ENCODE measurements at places on chromosomes 1 and 21.
A peak's percentile ranks its signal among the peaks of the same experiment; 100 is the strongest.

- DNase-seq, result peak; percentile 56
Observed at GRCh38 chr1:185694081-185694480, 40.1 kb upstream of the HMCN1 start.

GRCh38 chr1:234713440-234713839, 103.5 kb upstream of the IRF2BP2 start:
- DNase-seq, result no peak

DNA sequence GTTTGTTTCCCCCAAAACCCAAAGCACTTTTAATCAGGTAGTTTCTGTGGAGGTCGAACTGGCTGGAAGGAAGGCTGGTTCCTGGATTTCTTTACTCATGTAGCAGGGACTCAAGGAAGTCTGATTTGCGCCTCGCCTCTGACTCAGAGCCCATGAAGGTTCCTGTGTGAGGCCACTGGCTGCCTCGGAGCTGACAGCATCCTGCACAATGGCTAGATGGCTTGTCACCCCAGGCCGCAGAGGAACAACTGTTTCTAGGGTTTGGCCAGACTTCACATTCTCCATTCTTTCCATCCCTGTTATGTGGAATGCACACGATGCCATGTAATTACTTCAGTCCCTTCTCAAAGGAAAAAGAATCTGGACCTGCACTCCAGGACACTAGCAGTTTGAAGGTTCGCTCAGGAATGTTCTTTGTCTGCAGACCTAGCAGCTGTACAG, 39.1 kb upstream of the PRSS38 start:
- no peak for DNase-seq

DNA sequence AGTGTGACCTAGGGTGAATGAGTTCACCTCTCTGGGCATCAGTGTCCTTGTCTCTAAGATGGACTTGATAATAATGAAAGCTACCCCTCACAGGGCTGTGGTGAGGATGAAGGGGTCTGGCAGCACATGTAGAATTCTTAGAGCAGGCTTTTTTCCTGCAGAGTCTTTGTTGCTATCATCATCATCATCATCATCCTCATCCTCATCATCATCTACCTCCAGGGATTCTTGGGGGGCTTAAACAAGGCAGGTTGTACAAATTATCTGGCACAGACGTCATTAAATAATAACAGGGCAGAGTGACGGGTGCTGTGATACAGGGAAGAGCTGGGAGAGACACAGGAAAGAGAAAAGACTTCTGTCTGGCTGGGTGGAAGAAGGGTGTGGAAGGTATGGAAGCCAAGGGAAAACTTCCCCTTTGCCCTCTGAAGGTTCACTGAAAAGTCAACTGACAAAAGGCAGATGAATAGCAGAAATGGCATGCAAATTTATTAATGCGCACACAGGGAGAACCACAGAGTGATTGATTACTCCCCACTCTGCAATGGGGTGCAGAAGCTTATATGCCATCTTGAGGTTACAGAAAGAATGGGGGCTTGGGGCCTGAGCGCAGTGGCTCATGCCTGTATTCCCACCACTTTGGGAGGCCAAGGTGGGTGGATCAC, 17.0 kb upstream of the SLC2A1 start:
- no peak for DNase-seq

GRCh38 chr1:844472-845026, 79.2 kb upstream of the SAMD11 start:
- DNase-seq, result no peak

DNA sequence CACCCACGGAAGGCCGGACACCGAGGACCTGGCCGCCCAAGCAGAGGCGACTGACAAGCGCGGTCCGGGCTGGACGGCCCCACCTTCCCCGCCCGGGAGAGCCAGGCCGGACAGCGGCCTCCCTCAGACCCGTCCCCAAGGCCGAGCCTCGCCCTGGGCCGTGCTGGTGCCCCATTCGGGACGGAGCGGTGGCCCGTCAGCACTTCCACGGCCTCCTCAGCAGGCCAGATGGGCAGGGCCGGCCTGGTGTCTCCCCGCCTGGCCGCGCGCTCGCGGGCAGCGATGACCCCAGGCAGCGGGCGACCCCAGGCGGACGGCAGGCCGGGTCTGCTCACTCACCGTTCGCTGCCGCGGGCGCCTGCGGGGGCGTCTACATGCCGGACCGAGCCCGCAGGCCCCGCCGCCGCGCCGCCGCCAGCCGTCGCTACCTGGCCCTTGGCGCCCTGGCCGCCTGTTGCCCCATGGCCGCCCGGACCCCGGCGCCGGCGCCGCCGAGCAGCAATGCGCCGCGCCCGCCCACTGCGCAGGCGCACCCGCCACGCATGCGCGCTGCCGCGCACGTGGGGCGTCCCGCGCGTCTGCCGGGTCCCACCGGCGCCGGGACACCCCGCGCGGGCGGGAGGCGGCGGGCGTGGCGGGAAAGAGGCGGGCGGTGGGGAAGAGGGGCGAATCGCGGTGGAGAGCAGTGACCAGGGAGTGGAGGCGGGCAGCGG, at the start of gene NADK:
Gene NADK, minus strand, starts transcription at position 521 of the 713 bp plus-strand sequence. CDS start 13,064 bp downstream, outside the sequence.
- peak; percentile 76 for DNase-seq

DNA sequence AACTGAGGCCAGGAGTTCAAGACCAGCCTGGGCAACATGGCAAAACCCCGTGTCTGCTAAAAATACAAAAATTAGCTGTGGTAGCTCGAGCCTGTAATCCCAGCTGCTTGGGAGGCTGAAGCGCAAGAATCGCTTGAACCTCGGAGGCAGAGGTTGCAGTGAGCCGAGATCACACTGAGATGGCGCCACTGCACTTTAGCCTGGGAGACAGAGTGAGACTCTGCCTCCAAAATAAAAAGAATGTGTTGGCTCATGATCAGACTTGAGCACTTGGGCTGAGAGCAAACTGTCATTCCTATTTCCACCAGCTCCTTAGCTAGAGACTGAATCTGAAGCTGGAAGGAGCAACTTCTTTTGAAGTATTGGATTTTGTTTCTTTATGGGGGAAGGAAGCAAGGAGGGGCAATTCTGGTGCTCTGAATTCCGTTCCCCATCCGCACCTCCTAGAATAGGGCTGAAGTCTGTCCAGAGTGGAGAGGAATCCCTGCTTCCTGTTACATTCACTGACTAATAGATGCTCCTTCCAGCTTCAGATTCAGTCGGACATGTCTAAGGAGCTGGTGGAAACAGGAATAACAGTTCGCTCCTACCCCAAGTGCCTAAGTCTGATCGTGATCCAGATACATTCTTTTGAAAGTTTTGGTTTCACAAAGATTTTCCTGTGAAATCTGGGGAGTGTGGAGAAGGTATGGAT, 3.8 kb downstream of the ZNF672 start:
- peak; percentile 51 for DNase-seq

- no peak for DNase-seq
Observed at GRCh38 chr21:35086357-35086756, 37.3 kb upstream of the RUNX1 start.

DNA sequence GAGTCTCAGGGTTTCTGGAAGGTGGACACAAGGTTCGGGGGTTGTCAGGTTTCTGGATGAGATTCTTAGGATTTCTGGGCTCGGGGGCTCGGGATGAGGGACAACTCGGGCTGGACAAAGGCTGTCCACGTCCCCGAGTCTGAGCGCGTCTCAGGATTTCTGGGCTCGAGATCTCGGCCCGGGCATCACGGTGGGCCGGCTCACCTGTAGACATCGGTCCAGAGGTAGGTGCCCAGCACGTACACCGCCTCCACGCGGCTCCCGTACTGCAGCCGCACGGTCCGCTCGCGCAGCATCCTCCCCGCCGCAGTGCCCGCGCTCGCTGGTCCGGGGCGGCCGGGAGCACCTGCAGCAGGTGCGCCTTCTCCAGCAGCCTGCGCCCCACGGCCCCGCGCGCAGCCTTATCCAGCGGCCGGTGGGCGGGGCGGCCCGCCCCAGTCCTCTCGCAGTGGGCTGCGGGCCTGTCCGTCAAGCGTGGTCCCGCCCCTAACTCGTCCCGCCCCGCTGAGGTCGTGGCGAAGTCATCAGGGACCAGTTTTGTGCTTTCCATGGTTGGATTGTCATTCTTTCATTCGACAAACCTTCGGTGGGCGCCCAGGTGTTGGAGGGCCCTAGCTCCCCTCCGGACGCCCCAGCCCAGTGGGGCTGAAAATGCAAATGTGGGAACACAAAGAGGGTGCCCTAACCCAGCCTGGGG, at the start of gene PADI2:
Gene PADI2, minus strand, starts transcription at position 376 of the 697 bp plus-strand sequence. Its CDS starts 80 bp downstream, at position 296.
- DNase-seq, result peak; percentile 70

DNA sequence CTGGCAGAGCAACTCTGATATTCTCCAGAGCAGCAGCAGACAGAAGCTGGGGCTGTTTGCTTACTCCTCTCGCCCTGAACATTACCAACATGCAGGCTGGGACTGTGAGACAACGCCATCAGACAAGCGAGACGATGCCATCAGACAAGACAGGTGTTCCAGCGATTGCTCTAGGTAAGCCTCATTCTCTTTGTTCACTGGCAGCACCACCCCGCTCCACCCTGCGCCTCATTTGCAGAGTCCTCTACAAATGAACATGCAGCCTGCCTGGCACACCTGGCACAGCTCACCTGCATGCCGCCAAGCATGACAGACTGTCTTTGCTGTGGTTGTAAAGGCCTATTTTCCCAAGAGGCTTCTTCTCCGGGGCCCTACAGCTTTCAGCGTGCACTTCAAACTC, 346.2 kb downstream of the SMYD3 start:
- DNase-seq, result no peak
